Stimulated activated naive B cell treated with anti-CD40 and anti-IgM and Interleukin-4, amounts not matched to agents 10 μg/mL and 1 μg/mL and 100 μg/mL, for 72 hours (primary cell): ENCODE measurements at places on chromosomes 12 and 14.
A peak's percentile ranks its signal among the peaks of the same experiment; 100 is the strongest.

DNA sequence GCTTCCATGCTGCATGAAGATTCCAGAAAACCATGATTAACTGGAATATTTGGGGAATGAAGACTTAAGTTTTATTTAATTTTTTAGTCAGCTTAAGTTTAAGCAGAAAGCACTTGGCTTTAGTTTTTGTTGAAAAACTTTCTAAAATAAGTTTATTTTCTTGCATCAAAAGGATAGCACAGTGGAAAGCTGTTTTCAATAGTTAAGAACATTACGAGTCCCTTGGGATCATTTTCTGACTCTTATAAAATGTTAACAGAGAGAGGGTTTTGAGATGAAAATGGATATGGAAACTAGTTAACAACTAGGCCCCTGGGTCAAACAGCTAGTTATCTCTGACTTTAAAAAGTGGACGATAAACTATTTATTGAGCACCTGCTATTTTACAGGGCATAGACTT is 181.9 kb upstream of the SLC38A2 start:
- no peak for DNase-seq

DNA sequence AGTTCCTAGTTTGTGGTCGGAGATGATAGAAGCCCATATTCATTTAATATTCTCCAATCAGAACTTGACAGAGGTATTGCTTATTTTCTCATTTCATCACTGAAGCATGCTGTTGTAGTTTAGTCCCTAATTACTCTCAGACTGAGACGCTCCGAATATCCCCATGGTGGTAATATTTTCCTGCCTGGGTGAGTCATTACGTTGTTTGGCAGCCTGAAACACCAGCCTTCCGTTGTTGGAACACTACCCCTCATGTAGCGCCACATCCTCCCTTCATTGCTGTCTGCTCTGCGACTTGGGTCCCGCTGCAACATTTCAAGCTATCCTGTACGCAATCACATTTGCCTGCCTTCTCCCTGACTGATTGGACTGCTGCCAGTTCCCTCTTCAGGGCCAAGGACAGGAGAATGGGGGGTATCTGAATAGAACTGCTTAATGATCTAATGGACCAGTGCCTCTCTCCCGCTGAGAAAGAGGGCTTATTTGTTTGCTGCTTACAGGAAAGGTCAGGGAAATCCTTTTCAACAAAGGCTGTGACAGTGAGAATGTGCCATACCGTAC is 369.1 kb downstream of the NPAS3 start:
- DNase-seq, result no peak

GRCh38 chr14:52352569-52352968 is 38.5 kb downstream of the PTGER2 start:
- DNase-seq, result no peak

- DNase-seq, result no peak
Measured at GRCh38 chr12:897386-897785, 52.1 kb downstream of the RAD52 start.

GRCh38 chr14:57812741-57813140 is 53.2 kb downstream of the SLC35F4 start:
- DNase-seq, result no peak

GRCh38 chr14:22388669-22389595 is 200.1 kb downstream of the DAD1 start:
- no peak for DNase-seq

GRCh38 chr12:123659996-123660727 is 10.8 kb upstream of the TCTN2 start:
- DNase-seq, result no peak

DNA sequence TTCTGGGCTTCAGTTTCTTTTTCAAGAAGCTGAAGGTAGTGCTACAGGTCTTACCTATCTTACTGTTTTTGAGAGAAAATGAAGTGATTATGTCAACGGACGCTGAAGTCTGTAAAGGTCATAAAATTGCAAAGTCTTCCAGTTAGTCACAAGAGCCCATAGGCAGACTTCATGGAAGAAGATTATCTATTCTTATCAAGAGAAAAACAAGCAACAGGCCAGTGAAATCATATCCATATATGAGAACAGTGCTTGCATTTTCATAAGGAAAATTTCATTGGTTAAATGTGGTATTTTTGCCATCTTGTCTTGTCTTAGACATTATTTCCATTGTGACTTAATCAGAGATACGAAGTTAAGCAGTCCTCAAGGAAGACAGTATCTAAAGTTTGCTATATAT is 412.7 kb upstream of the SEL1L start:
- no peak for DNase-seq

DNA sequence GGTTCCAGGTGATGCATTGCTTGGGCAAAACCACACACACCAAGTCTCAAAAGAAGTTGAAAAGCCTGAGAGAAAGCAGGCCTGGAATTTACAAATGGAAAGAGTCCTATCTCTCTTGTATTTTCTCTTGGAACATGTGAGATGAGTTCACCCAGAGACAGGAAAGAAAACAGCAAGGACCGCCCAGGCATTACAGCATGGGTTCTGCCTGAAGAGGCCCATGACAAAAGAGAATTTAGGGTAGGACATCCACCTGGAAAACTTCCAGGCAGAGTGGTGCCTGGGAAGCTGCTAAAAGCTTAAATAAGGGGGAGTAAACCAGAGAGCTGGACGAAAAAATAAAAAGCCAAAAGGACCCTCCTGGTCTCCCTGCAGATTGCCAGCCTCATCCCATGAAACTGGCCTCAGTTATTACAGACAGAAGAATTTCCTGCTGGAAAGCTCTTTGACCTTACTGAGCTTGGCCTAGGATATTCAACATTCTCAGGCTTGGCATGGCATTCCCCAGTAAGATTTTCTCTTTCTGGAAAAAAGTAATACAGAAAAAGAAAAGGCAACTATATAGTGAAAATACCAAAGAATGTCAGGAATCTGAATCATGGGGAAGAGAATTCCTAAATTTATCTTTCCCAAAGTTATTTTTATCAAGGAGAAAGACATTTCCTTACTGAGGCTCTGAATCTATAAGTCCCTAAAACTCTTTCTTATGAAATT is 121.3 kb upstream of the NUDT4 start:
- no peak for DNase-seq

DNA sequence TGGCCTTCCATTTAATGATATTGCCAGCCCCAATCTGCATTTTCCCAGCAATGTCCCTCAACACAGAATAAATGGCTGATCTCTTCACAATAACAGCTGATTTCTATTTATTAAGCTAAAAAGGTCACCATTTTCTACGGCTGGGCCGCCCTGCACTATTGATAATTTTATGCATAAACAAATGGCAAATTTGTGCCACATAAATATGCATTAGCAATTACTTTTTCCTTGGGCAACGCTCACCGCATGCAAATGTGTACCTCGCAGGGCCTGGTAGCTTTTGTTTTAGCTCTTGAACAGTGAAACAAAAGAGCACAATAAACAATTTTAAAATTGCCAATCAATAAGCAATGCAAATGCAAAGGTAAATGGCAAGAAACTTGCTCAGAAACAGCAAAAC is 331.9 kb upstream of the SOX5 start:
- no peak for DNase-seq

DNA sequence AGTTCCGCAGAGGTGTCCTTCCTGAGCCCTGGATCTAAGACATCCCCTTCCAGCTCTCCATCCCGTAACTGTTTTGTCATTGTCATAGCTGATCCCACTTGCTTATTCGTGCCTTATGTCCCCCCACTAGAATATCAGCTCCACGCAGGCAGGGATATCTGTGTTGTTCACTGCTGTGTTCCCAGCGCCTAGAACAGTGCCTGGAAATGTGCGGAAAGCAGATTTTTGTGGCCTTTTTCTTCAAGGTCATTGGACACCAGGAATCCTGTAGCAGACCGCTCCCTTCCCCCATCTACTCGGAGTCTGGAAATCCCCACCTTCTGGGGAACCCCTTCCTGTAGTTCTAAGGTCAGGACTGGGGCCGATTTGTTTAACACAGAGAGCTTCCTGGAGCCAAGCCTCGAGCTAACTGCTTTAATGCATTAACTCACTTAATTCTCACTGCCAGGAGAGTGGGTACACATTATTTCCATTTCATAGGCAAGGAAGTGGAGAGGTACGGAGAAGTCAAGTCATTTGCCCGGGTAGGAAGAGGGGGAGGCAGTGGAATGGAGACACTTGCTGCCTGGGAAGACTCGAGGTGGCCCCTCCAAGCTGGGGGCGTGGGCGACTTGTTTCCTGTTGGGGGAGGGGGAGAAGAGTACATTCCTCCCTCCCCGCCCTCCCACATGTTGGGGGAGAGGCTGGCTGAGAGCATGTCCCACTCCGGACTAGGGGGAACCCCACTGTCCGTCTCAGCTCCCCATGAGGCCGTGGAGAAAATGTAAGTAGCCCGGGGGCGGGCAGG is 1.2 kb upstream of the SH2B3 start:
- peak; percentile 71 for DNase-seq

GRCh38 chr12:71755146-71755892 is 656 bp downstream of the RAB21 start:
- peak; percentile 87 for DNase-seq

DNA sequence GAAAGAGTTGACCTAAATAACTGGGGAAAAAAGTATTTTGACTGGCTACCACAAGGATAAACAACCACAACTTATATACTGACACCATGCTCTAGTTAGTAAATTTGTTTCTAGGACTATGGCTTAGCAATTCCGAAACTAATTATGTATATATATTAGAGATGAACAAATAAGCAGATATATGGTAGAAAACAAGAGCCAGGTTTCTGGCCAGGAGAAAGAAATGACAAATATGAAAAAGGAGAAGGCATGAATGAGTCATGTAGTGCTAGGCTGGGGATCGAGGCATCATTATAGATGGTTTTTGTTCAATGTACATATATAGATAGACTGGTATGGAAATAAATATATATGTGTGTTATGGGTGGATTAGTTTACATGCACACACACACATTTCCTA is 5.5 kb upstream of the LRRC74A start:
- DNase-seq, result no peak

- no peak for DNase-seq
Measured at GRCh38 chr12:128445415-128446127, 178.6 kb downstream of the TMEM132C start.

- DNase-seq, result no peak
Measured at GRCh38 chr12:84636801-84637290, 275.8 kb downstream of the SLC6A15 start.

DNA sequence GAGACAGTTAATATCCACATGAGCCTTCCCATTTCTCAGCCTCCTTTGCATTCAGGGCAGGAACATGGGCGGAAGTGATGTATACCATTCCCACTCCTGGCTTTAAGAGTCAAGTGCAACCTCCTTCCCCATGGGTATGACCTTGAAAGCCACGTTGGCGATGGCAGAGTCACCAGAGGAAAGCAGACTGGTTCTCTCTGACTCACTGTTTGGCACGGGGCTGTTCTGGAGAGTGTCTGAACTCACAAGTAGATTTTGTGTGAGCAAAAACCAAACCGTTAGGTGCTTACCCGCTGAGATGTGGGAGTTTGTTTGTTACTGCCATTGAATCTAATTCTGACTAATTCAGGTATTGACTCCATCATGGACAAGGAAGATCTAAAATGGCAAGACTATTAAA is 36.7 kb upstream of the PZP start:
- peak; percentile 19 for DNase-seq

GRCh38 chr12:75965661-75966060 is 65.9 kb downstream of the PHLDA1 start:
- no peak for DNase-seq

DNA sequence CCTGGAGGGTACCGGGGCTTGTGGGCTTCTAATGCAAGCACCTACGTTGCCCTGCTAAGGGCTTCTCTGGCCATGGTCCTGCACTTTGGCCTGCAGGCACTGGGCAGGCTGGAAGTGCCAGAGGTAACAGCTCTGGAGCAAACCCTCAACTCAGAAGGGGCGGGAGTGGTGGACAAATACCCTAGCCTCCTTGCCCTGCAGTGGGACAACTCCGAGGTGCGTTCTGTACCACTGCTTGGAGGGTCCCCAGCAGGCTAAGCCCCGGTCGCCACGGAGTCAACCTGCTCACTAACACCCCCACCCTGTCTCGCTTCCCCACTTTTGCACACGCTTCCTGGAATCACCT is 20.4 kb upstream of the BEGAIN start:
- DNase-seq, result no peak
